ENCODE measurements at places on chromosomes 1 and 21. TPM values are rescaled to one million over a fixed set of nuclear protein-coding genes. Genes with fewer than 3 reads are reported as not detected.

CDA gene
- 16.4 TPM for polyA plus RNA-seq

GRCh38 chr1:70979313-70979712 lies 68.3 kb downstream of the PTGER3 start:
- DNase-seq, result no peak

DNA sequence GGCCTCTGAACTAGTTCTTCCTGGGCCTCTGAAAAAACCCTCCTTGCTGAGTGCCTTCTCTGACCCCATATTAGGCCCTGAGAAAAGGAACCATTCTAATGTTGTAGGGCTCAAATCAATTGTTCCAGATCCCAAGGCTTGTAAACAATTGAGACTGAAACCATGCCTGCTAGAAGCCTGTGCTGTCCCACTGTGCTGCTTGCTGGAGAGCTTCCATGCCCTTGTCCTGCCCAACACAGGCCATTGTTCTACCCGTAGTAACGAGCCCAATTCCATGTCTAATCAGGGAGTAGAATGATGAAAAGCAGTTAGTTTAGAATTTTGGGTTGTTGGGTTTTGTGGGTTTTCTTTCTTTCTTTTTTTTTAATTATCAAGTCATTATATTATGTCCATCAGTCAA lies 47.4 kb downstream of the ZNF281 start:
- peak; percentile 26 for DNase-seq

ERICH3 gene
- not detected for polyA plus RNA-seq

PTGFR gene
- 0.07 TPM for polyA plus RNA-seq

GRCh38 chr21:42231756-42232155 lies 12.8 kb downstream of the ABCG1 start:
- DNase-seq, result no peak

SPRR2A gene
- polyA plus RNA-seq, result 0.43 TPM
